ENCODE measurements at places on chromosomes 7 and 10.

DNA sequence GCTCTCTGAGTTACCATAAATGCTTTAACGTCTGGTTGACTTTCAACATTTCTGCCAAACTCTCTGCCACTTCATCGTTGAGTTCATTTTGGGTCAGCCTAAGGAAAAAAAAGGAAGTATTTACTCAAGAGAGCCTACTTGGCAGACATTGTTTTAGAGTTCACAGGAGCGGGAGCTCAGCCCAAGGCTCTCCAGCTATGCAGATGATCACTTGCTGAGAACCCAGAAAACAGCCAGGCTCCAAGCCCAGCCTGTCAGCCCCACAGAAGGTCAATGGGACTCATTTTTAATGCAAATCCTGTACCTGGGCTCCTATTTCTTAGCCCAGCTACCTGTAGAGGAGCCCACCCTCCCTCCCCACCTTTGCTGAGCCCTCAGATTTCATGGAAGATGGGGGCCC is 45.5 kb downstream of the NOD1 start:
- DNase-seq: no peak

DNA sequence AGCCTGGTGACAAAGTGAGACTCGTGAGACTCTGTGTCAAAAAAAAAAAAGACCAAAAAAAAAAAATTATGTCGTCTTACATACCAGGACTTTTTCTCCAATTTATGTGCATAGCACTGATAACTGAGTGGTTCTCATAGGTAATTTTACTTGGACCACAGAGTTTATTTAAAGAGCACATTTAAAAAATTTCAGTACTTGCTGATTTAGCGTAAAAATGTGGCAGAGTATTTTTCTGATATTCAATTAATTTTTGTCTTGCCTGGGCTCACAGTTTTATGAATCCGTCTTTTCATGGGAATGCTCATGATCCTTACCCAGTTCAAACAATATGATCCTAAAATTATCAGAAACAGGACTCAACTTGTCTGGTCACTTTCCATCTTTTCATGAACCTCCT is 151.0 kb upstream of the ZNF92 start:
- DNase-seq: no peak

DNA sequence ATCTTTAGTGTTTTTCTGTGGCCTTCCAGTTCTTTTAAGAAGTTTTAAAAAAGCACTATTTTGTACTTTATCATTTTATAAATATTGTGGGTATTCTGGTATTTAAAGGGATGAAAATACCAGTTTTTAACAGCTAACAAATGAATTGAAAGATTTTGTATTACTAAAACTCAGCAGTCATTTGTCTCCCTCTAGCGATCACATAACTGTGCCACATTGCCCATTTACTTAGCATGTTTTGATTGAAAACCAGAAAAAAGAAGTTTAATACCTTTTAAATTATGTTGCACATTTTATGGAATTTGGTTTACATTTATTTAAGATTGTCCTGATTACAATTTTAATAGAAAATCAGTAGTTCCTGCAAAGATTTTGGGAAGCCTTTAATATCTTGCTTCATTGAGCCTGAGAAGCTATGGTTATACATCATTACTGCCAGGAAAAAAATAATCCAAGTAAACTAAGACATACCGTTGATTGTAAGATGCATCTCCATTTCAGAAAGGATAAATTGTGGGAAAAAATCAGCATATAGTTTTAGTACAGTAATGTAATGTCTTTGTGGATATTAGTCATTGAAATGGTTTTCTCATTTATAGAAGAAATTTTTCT is 34.9 kb downstream of the TAX1BP1 start:
- no peak for DNase-seq

GRCh38 chr10:128854963-128855362 is 612.1 kb upstream of the MGMT start:
- no peak for DNase-seq

- no peak for DNase-seq
Measured at GRCh38 chr10:666237-667012, 23.0 kb downstream of the DIP2C start.

- no peak for DNase-seq
Measured at GRCh38 chr7:117844678-117845077, 28.6 kb downstream of the CTTNBP2 start.

- no peak for DNase-seq
Measured at GRCh38 chr7:50393547-50394252, 56.5 kb downstream of the FIGNL1 start.

All from stimulated activated CD4-positive, alpha-beta T cell treated with anti-CD3 and anti-CD28 coated beads, Interleukin-12 subunit alpha, Interleukin-12 subunit beta, amount 100 ng/mL, for 24 hours (primary cell).